ENCODE measurements at places on chromosomes 4 and X.
A peak's percentile ranks its signal among the peaks of the same experiment; 100 is the strongest.

DNA sequence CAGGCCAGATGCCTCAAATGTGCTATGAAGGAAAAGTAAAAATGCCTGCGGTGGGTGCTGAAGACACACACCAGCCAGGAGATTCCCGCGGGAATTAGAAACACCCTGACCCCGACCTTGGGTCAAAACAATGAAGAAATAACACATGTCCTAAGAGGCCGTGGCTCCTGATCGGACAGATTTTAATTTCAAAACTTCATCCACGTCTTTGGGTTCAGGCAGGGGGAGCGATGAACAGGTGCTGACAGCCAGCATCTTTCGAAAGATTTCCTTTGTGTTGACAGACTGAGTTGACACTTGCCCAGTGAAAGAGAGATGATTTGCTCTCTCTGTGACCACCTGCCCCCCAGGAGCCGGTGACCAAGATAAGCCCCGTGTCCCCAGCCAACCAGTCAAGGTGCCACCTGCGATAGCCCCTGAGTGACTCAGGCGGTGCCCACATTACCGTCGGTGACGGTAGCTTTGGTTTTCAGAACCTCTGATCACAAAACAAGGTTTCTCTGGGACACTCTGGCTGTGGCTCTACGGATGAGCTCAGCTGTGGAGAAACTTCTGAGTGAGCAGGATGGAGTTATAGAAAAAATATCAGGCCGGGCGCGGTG lies 11.0 kb upstream of the IL3RA start:
- DNase-seq = no peak

DNA sequence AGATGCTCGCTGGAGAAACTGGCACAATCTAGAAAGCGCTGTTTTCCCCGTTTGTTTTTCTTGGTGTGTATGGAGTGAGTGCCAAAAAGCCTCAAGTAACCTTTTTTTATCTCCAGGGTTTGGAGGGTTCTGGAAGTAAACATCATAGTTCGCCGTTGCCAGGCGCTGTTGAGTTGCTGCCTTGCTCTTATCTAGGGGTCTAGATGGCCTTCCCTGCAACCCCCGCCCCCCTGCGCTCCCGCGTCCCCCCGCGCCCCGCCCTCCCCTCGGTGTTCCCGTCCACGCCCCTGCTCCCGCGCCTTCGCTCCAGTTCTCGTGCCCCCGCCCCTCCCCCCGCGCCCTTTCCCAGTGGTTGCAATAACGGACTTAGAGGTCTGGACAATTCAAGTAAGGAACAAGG lies 555 bp upstream of the GCNA start:
- no peak for DNase-seq

- DNase-seq = no peak
Measured at GRCh38 chr4:105145156-105145902, 1.3 kb upstream of the TET2 start.

- DNase-seq = no peak
Measured at GRCh38 chr4:142690406-142691163, 155.5 kb downstream of the INPP4B start.

DNA sequence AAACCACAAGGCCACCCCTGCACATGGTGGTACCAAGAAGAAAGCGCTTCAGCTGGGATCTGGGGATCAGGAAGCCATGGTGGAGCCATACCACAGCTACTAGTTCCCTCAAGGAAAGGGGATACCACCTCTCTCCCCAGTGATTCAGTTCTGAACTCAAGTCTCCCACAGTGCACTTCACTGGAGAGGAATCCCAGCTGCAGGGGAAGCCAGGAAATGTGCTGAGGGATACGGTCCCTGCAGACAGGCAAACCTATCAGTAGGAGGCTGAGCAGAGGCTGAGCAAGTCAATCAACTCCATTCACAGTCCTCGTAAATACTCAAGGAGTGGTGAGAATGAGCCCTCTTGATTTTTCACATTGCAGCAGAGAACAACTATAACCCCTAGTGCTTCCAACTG lies 11.0 kb downstream of the TMEM192 start:
- no peak for DNase-seq

DNA sequence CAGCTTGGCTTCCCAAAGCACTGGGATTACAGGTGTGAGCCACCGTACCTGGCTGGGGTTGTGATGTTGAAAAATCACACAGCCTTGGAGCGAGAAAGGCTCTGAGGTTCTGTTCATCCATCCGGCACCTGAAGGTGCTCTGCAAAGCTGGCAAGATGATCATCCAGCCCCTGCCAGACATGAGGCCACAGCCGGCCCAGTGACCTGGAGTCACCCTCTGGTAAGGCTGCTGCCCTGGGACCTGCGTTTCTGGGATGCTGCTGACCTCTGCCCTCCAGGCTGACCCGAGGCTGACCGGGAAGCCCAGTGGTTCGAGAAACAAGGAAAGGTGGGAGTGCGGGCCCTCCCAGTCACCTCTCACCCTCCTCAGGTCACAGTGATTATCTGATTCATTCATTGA lies 13.5 kb upstream of the WFS1 start:
- no peak for DNase-seq

GRCh38 chr4:109803924-109804571 lies 2.2 kb upstream of the CFI start:
- no peak for DNase-seq

DNA sequence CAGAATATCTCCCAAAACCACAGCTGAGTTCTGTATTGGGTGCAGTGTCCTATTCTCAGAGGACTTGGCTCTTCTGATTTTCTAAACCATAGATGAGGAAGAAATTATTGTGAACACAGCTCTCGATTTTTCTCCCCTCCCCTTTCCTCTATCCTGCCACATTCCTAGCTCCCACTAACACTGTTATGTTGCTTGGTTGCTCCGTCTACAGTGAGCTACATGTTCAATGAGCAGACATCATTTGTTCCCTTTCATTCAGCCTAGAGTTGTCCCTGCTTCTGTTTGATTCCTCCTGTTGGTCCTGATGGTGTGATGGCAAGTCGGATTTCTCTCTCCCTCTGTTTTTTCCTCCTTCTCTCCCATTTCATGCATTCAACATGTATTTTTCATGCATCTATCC lies 65.9 kb downstream of the DIPK2B start:
- no peak for DNase-seq

DNA sequence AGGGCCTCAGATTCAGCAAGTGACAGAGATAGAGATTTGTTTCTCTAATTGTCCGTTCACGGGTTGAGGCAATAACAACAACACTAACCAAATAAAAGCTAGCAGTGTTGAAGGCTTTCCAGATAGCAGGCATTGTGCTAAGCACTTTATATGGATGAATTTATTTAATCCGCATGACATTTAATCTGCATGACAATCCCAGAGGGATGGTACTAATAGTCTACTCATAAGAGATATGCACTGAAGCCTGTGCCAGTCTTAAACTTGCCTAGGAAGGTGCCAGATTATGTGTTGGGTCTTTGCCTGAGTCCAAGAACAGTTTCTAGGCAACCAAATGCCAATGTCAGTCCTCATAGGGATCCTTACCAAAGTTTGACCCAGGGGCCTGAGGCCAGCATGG lies 37.7 kb upstream of the FAT1 start:
- no peak for DNase-seq

DNA sequence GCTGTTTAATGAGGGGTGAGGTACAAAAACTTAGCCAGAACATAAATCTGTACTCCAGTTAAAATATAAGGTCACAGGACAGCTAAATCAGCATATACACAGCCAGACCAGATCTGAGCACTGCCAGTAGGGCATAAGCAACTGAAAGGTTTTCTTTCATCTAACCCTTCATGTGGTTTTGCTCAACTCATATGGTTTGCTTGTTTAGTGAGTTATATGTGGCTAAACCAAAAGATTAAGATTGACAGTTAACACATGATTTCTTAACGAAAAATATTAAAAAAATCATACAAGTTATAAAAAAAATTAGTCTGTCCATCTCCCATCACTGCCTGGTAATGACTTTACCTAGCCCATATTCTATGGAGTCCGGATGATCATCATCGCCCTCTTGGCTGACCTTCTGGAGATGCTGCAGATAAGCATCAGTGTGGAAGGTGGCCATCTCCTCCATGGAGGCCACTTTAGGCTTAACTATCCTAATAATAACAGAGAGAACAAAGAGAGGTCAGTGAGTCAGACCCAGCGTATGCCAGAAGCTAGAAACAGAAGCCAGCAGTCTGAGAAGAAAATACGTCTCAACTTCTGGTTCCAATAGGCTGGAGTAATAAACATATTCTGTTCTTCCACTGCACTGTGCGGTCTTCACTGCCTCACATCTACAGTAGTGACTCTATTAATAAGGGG lies 4.1 kb downstream of the HDAC8 start:
- DNase-seq = no peak

DNA sequence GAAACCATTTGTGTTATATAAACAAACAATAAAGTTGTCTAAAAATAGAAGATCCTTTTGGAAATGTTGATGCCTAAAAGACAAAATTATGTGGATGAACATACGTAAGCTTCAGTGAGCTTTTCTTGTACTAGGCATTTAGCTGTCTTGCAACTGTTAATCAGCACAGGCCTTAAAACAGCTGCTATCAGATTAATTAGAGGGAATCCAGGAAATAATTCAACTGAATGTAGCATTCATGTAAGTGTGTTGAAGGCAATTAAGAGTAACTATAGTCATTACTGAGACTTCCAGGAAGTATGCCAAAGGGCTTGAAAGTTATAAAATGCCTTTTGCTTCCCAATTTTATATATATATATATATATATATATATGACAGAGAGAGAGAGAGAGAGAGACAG lies 248.7 kb downstream of the IL1RAPL1 start:
- no peak for DNase-seq

- peak; percentile 70 for DNase-seq
Measured at GRCh38 chrX:71128915-71129765, 10.7 kb downstream of the MED12 start.

GRCh38 chr4:141352909-141353525 lies 132.3 kb downstream of the ZNF330 start:
- no peak for DNase-seq

GRCh38 chr4:138290805-138291204 lies 48.7 kb upstream of the SLC7A11 start:
- no peak for DNase-seq

GRCh38 chr4:56229947-56230346 lies 157.3 kb downstream of the AASDH start:
- DNase-seq = no peak

DNA sequence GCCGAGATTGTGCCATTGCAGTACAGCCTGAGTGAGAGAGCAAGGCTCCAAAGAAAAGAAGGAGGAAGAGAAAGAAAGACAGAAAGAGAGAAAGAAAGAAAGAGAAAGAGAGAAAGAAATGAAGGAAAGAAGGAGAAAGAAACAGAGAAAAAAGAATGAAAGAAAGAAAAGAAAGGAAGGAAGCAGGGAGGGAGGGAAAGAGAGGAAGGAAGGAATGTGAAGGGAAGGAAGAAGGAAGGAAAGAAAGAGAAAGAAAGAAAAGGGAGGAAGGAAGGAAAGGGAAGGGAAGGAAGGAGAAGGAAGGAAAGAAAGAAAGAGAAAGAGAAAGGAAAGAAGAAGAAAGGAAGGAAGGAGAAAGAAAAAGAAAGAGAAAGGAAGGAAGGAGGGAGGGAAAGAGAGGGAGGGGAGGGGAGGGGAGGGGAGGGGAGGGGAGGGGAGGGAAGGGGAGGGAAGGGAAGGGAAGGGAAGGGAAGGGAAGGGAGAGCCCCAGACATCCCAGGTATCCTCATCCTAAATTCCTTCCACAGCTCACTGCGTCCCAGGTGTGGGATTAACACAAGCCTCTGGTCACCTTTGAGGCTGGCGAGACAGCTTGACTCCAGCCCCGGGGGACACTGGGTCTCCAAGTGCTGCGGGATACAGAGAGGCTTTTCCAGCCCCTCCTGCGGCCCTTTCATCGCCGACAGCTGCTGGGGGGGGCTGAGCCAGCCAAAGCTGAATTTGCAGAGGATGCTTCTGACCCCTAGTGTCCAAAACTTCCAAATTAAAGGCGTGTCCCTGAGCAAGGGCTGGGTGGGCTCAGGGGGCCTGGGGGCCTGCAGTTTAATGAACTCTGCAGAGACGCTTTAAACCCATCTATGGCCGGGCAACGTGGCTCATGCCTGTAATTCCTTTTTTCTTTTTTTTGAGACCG lies 24.2 kb upstream of the CSF2RA start:
- no peak for DNase-seq

DNA sequence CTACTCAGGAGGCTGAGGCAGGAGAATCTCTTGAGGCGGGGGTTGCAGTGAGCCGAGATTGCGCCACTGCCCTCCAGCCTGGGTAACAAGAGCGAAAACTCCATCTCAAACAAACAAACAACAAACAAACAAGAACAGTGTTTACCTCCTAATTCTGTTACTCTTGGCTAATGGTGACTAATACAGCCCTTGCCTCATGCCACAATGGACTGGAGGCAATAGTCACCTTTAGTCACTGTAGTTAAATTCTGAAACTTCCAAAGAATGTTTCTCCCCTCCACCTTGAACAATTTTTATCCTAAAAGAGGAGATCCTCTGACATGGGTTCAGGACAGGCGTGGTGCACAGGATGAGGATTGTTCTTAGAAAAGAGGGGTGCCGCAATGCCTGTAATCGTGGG lies 241.2 kb upstream of the CTSO start:
- DNase-seq = no peak

GRCh38 chr4:73721435-73721834 lies 18.9 kb upstream of the CXCL8 start:
- DNase-seq = no peak

GRCh38 chrX:75883446-75883845 lies 98.4 kb upstream of the MAGEE2 start:
- DNase-seq = no peak

GRCh38 chr4:46931981-46932380 lies 22.9 kb upstream of the COX7B2 start:
- DNase-seq = peak; percentile 2

DNA sequence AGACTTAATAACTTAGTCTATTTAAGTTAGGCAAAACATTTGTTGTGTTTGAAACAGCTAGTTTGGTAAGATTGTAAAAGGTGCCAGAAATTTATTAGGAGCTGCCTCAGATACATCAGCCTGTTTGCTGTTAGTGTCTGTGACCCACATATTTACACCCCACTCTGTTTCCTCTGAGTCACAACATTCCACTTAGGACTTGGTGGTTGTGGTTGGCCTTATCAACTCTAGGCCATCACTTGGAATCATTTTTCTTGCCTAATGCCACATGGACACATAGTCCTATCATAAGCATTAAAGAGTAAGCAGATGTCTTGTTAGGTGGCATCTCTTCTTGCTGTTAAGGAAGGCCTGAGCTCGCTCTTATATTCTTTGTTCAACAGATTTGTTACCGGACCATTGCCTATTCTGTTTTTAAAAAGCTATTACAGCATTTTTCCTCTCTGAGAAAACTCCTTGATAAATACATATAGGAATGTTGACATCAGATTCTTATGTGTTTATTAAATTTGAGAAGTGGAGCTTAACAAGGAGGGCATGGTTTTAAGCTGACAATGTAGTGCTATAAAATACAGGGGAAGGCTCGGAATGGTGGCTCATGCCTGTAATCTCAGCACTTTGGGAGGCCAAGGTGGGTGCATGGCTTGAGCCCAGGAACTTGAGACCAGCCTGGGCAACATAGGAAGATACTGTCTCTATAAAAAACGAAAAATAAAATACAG lies 51.2 kb upstream of the PGRMC2 start:
- no peak for DNase-seq

All from effector CD4-positive, alpha-beta T cell (primary cell).